ENCODE measurements at places on chromosomes 6 and 20. TPM values are rescaled to one million over a fixed set of nuclear protein-coding genes. Genes with fewer than 3 reads are reported as not detected.

DNA sequence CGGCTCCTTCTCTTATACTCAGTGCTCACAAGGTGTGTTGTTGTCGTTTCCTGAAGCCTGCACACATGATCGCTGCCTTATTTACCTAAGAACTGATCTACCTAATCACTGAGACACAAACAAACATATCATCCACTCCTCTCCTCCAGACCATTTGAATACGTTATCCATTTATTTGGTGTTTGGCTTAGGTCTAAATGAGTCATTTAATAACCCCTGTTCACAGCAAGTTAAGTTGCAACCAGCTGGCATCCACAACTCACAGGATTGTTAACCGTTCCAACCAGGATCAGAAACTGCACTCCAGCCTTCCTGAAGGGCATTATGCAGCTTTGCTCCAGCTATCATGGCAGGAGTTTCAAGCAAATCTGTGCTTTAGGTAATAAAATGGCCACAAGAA is 511.1 kb upstream of the MAP3K7 start:
- DNase-seq, result no peak

PRKN gene
- 17.3 TPM for total RNA-seq

OOEP gene
- not detected for total RNA-seq

AHCY gene
- 31.8 TPM for total RNA-seq

LRRC1 gene
- 25.4 TPM for total RNA-seq

- DNase-seq, result no peak
Observed at GRCh38 chr20:677957-678356, 2.4 kb upstream of the SCRT2 start.

DNA sequence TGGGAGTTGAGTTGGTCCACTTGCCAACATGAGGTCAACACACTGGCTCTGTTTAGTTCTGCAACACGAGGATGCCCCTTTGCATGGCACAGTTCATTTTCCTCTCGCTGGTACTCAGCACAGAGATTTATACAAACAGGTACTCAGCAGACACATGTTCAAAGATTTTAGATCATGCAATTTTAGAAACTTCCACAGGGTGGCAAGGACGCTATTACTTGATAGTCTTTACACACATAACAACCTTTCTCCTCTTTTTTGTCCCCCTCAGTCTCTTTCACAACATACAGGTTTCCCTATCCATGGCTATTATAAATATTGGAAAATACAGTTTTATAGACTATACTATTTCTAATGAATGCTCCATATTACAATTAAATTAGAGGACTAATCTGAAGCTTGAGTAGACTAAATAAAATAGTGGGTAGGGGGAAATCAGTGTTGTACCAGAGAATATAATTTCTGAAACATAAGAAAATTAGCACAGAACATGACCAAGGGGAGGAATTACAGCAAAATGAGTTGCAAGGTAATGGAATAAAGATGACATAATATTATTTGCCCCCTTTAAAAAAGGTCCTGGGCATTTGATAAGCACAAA is 331.8 kb upstream of the BTBD3 start:
- DNase-seq, result no peak

RPS21 gene
- total RNA-seq, result 965 TPM

GRCh38 chr6:86966271-86966670 is 28.9 kb downstream of the HTR1E start:
- DNase-seq, result no peak

DNA sequence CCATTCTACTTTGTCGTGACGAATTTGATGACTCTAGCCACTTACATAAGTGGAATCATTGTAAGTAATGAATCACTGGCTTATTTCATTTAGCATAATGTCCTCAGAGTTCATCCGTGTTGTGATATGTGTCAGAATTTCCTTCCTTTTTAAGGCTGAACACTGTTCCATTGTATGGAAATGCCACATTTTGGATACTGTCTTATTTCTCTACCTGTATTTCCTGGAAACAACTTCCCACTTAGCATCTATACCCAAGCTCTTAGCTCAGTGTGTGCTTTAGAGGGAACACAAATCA is 28.8 kb upstream of the GGTLC1 start:
- no peak for DNase-seq

CABLES2 gene
- total RNA-seq, result 3.0 TPM

- DNase-seq, result no peak
Observed at GRCh38 chr6:4441981-4442434, 306.6 kb upstream of the ECI2 start.

GRCh38 chr6:29815118-29815750 is 12.4 kb upstream of the HLA-G start:
- DNase-seq, result no peak

GRCh38 chr20:47652794-47653193 is 132.5 kb downstream of the SULF2 start:
- no peak for DNase-seq

GRCh38 chr20:45993197-45993951 is 15.3 kb upstream of the MMP9 start:
- DNase-seq, result no peak

GRCh38 chr6:151176911-151177770 is 62.6 kb upstream of the AKAP12 start:
- DNase-seq, result no peak

GRCh38 chr6:71190809-71191208 is 97.8 kb upstream of the OGFRL1 start:
- no peak for DNase-seq

DNA sequence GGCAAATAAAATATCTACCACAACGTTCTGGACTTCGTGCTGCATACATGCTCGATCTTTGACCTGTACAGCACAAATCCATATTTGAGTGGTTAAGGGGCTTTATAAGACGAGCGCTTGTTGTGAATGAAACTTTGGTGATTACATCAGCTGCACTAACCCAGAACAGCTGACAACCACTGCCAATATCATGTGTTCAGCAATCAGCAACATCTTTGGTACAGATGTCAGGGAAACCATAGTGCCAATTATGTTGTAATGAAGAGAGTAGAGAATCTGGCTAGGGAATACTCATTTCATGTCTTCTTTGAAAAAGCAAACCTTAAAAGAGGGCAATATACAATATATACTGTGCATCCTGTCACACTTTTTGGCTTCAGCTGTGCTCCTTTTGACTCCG is 188.6 kb upstream of the NT5E start:
- DNase-seq, result no peak

GRCh38 chr6:15526212-15526701 is 136.6 kb downstream of the DTNBP1 start:
- DNase-seq, result no peak

ULBP3 gene
- 0.75 TPM for total RNA-seq

- no peak for DNase-seq
Observed at GRCh38 chr6:89024456-89024855, 56.1 kb upstream of the PNRC1 start.

DNA sequence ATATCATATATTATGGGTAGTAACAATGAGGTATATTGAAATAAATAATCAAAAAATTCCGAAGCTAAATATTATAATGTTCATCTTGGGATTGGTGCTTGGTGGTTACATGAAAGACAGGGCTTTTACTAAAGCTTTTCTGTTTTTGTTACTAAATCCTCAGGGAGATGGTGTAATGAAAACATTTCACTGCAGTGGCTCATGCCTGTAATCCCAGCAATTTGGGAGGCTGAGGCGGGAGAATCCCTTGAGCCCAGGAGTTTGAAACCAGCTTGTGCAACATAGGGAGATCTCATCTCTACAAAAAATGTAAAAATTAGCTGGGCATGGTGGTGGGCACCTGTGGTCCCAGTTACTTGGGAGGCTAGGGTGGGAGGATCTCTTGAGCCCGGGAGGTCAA is 42.9 kb downstream of the AFG1L start:
- no peak for DNase-seq

- DNase-seq, result no peak
Observed at GRCh38 chr6:20440296-20440695, 38.6 kb downstream of the E2F3 start.

DNA sequence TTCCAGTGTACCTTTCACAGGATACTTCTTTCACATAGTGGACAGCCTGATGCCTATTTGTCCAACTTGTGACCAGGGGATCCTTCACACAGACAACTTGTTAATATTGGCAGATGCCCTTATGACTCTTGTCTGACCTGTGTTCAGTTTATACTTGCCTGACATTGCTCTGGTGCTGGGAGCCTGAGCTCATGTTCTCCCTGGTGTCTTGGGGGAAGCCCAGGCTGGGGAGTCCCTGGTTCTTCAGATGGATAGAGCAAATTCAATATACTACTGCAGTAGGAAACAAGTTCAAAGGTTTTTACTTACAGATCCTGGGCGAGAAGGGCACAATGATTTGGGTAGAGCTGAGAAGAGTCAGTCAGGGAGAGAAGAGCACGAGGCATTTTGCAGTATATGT is 76.1 kb downstream of the NKAIN2 start:
- DNase-seq, result no peak
